ENCODE measurements at places on chromosomes 2 and 18. TPM values are rescaled to one million over a fixed set of nuclear protein-coding genes. Genes with fewer than 3 reads are reported as not detected.

The MYCN gene
- not detected for total RNA-seq

The CXXC1 gene
- total RNA-seq, result 78.2 TPM

The CROCC2 gene
- total RNA-seq, result not detected

The LYG2 gene
- total RNA-seq, result not detected

The RFX8 gene
- total RNA-seq, result not detected

The CD207 gene
- total RNA-seq, result not detected

The GREB1L gene
- 1.7 TPM for total RNA-seq

The ZNF397 gene
- 13.3 TPM for total RNA-seq

The CFC1 gene
- total RNA-seq, result not detected

The NOSTRIN gene
- total RNA-seq, result not detected

The ASB18 gene
- not detected for total RNA-seq

The C1GALT1C1L gene
- 0.61 TPM for total RNA-seq
